DMS53 (cell line): ENCODE measurements at places on chromosomes 6 and 20.

- no peak for DNase-seq
Observed at GRCh38 chr6:140040396-140040795, 665.9 kb upstream of the CITED2 start.

- no peak for DNase-seq
Observed at GRCh38 chr6:105151644-105152043, 28.2 kb downstream of the POPDC3 start.

DNA sequence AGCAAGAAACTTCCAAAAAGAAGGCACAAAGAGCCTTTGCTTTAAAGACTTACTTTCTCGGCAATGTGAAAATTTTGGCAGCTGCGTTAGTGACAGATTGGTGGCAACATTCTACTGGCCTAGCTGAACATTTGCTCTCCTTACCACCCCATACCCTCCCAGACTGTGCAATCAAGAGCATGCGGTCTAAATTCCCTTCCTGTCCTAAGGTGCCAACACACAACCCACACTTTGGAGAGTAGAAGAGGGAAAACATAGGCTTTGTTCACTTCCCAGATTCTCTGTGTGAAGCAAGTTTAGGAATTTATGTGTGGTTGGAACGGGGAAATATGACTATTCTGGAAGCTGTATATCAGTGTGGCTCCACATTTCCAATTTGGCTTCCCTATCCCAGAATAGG lies 29.8 kb upstream of the NEDD9 start:
- DNase-seq: no peak

DNA sequence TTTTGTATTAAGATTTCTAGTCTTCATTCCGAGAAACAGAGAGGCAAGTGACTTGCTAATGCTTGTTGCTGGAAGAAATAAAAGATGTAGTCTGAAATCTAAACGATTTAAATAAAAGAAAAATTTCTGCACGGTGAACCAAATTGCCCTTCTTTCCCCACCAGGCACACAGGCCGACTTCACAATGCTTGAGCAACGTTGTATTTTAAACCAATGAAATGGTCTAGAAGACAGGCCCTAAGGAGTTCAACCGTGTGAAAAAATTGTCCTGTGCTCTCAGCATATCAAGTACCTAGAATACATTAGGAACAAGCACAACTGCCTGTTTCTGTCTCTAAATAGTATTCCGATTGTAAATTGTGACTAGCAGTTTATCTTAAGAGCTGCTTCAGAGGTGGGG lies 308.8 kb upstream of the SOX4 start:
- no peak for DNase-seq

- DNase-seq: peak; percentile 86
Observed at GRCh38 chr20:44080646-44081267, 106.2 kb downstream of the JPH2 start.
